Renal cortex interstitium (tissue), 15 donors: ENCODE measurements at places on chromosomes 1 and 21. TPM values are rescaled to one million over a fixed set of nuclear protein-coding genes. Genes with fewer than 3 reads are reported as not detected.
A peak's percentile ranks its signal among the peaks of the same experiment; 100 is the strongest.

The SAMD13 gene
- polyA plus RNA-seq: 7.5 TPM

The CALML6 gene
- polyA plus RNA-seq: 0.73 TPM

The ATP1A2 gene
- polyA plus RNA-seq: 4.2 TPM

DNA sequence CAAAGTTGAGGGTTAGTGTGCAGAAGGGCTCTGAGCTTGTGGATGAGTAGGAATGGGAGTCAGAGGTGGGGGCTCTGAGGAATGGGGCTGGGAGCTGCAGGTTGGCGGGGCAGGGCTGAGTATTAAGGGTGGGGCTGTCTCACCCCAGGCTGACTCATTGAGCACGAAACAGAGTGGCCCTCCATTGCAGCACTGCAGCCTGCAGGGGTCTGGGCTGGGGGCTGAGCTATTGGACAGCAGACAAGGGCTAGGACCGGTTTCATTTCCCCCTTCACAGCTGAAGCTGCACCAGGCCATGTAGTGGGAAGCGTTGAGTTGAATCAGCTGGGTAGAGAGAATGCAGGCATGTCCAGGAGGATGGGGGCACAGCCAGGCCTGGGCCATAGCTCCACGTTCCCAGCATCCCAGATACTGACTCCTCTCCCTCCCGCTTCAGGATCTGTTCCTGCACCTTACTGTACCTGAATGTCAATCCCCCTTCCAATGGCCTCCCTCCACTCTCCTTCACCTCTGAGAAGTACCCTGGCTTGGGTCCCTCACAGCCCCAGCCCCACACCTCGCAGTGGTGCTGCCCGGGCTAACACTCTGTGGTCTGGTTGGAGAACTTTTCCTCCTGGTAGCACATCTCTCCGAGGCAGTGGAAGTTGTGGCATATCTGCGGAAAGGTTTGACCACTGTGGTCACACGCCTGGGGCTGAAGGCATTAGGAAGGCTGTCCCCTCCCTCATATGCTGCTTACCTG is 4.4 kb upstream of the INPP5B start:
- no peak for DNase-seq

DNA sequence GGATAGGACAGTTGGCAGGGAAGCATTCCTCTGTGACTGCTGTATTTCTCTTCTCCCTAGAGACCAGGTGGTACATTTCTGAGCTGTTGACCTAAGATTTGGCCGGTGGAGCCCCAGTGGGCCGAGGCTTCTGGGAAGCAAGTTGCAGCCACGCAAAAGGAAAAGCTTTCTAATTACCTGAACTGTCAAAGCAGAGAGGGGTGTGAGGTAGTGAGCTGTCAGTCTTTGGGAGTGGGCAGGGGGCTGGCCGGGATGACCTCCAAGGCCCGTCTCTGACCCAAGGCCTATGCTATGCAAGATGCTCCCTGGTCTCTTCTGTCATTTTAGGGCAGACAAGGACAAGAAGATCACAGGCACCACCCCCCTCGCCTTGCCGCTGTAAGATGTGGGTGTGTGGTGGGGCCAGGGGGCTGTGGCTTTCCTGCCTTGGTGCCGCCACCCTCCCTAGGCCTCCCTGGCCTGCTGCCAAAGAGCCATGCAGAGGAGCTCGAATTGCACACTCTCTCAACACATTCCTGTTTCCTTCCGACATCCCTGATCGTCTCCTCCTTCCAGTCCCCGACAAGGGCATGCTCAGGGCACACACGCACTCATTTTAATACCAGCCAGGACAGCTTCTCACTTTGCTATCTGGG is 7.7 kb downstream of the PADI1 start:
- DNase-seq: peak; percentile 72

DNA sequence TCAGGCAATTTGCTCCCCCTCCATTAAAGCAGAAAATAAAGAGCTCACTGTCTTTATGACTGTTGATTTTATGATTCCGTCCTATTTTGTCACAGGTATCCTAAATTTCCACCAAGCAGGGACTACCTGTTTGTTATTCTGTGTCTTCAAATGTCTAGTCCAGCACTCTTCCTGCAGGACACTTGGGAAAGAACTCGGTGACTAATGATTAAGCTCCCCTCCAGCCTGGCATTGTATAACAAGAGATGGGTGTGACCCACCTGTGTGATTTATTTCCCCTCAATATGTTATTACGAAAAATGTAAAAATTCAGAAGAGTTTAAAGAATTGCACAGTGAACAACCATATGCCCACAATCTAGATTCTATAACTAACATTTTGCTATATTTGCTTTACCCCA is 42.9 kb upstream of the LRRN2 start:
- DNase-seq: no peak

DNA sequence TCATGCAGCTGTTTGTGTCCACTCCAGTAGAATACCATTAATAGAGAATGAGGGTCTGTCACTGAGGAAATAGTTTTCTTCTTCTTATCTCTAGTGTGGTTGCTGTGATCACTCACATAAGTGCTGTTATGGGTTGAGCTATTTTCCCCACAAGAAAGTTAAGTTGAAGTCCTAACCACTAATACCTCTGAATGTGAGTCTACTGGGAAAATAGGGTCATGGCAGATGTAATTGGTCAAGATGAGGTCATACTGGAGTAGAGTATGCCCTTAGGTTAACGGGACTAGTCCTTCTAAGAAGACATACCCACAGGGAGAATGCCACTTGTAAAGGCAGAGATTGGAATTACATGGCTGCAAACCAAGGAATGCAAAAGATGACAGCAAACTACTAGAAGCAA is 70.5 kb upstream of the COL24A1 start:
- no peak for DNase-seq

DNA sequence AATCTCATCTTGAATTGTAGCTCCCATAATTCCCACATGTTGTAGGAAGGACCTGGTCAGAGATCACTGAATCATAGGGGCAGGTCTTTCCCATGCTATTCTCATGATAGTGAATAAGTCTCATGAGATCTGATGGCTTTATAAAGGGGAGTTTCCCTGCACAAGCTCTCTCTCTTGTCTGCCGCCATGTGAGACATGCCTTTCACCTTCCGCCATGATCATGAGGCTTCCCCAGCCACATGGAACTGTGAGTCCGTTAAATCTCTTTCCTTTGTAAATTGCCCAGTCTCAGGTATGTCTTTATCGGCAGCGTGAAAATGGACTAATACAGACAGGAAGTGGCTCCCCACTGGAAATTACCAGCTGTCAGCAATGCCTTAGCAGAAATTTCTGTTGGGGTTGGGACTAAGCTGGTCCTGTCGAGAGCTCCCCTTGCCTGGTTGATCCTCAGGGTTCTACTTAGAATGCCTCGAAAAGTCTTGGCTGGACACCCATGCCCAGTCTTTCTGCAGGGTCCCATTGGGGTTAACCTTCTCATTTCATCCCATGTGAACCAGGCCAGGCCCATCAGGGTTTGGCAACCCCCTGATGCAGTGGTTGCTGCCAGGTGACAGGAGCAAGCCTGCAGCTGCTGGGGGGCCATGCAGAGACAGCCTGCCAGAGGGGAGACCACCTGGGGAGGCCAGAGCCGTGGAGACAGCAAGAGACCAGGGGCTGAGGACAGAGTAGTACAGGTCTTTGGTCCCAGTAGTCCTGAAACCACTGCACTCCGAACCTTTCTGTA is 2.8 kb upstream of the ABCG1 start:
- no peak for DNase-seq

GRCh38 chr1:180201451-180202200 is 28.4 kb upstream of the LHX4 start:
- no peak for DNase-seq

GRCh38 chr1:199082778-199083389 is 444.0 kb downstream of the PTPRC start:
- no peak for DNase-seq

DNA sequence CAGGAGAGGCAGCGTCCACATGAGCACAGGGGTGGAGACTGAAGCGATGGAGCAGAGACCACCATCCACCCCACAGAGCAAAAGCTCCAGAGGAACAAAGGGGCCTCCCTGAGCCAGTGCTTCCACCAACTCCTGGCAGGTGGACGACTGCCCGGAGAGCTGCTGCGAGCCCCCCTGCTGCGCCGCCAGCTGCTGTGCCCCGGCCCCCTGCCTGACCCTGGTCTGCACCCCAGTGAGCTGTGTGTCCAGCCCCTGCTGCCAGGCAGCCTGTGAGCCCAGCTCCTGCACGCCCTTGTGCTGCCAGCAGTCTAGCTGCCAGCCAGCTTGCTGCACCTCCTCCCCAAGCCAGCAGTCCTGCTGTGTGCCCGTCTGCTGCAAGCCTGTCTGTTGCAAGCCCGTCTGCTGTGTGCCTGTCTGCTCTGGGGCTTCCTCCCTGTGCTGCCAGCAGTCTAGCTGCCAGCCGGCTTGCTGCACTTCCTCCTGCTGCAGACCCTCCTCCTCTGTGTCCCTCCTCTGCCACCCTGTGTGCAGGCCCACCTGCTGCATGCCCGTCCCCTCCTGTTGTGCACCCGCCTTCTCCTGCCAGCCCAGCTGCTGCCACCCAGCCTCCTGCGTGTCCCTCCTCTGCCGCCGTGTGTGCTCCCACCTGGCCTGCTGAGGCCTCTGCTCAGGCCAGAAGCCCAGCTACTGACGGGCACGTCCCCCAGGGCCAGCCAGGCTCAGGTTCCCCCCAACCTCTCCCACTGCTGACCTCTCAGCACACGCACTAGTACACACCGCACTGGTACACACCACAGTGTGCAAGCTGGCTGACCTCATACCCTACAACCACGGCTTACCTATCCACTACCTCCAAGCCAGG is 5.4 kb downstream of the KRTAP10-12 start:
- no peak for DNase-seq
